ENCODE measurements at places on chromosomes 2 and 18.

- no peak for DNase-seq
Measured at GRCh38 chr2:46245869-46246268, 51.3 kb upstream of the EPAS1 start.

DNA sequence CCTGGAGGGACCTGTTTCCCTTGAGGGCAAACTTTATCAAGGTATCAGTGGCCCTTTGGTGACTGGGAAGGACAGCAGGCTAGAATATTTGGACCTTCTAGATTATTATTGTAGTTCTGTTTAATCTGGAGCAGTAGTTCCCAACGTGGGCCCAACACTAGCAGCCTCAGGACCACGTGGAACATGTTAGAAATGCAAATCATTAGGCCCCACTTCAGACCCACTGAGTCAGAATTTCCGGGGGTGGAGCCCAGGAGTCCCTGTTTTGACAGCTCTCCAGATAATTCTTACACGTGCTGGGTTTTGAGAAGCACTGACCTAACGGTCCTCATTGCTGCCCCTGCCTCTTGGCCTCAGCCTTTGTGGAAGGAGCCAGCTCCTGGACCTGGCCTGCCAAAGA lies 25.5 kb upstream of the DYNC2LI1 start:
- no peak for DNase-seq

DNA sequence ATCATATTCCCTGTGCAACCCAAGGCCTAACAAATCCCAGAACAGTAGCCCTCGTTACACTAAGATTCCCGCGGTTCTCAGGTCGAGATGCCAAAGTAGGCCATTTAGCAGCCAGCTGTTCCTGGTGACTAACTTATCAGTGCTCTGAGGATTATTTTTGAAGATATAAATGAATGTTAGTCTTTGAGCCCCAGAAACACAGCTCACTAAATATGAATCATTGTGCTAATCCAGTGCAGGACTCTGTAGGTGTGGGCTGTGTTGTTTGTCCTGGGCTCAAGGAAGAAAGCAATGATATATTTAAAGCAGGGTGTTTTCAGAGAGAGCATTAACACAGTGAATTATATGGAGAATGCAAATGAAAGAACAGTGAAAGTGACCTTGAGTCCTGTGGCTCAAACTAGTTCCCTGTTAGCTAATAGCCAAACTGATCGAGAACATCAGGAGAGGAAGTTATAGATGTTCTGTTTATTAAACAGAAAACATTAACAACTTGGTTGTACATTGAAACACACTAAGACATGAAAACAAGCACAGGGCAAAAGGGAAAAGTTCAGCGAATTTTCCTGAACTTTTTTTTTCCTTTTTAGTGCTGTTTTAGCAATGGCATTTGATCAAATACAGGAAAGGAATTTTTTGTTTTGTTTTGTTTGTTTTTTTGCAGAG lies 228.3 kb downstream of the RNF152 start:
- DNase-seq = no peak

DNA sequence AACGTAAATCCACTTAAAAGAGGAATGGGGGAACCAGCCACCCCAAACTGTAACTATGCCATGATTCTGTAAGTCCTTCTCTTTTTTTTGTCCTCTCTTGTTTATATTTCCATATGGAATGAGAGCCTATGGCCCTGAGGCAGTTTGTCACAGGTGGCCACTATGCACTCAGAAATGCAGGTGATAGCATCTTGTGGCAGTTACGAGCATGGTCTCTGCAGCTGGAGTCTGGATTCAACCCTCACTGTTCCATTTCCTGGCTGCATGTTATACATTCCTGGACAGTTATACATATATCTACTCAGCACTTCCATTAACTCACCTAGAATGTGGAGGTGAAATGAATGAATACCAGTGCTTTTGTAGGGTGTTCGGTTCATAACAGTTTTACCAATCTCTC lies 291.5 kb upstream of the FANCL start:
- DNase-seq = no peak

- no peak for DNase-seq
Measured at GRCh38 chr2:65353046-65353445, 79.4 kb downstream of the SPRED2 start.

DNA sequence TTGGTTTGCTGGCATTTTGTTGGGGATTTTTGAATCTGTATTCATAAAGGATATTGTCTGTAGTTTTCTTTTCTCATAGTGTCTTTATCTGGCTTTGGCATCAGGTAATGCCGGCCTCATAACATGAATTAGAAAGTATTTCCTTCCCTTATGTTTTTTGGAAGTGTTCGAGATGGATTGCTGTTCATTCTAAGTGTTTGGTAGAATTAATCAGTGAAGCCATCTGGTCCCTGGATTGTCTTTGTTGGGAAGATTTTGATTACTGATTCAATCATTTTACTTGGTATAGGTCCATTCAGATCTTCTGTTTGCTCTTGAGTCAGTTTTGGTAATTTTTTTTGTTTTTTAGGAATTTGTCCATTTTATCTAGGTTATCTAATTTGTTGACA lies 22.3 kb downstream of the KIAA1328 start:
- no peak for DNase-seq

- no peak for DNase-seq
Measured at GRCh38 chr2:157784823-157785175, 91.3 kb downstream of the ACVR1 start.

GRCh38 chr18:50805732-50806131 lies 14.1 kb downstream of the MRO start:
- DNase-seq = no peak

DNA sequence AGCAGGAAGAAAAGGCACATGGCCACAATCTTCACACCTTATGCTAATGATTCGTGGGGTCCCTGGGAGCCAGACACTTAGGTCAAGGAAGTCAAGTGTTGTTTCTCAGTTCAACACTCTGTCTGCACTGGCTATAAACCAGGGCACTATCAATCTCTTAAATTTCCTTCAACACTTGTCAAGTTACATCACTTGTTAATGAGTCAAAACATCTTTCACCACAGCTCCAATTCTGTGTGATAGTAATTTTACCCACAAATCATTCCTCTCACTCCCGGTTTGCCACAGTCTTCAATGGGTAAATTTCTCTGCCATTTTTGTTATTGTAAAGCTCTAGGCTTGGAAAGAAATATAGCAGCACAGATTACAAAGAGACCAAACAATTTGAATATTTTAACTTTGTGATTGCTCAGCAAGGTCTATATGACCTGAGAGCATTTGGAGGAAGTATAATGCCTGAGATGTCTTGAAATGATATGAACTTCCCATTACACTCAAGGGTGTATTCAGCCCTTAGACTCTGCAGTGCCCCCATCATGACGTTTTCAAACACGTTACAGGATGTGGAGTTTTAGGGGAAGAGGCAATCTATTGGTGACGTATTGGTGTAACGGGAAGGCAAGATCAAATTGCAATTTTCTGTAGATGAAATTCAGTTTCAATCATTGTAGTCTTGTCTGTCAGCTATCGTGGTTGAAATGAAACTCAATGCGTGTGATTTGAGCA lies 78.7 kb downstream of the ICOS start:
- DNase-seq = no peak

Data from HS-5 (cell line).